ENCODE measurements at places on chromosomes 5 and 9. TPM values are rescaled to one million over a fixed set of nuclear protein-coding genes. Genes with fewer than 3 reads are reported as not detected.

ANXA2R gene
- total RNA-seq = 1.8 TPM

TAF11L6 gene
- not detected for total RNA-seq

POLR3G gene
- total RNA-seq = 0.57 TPM

CCL28 gene
- total RNA-seq = 0.17 TPM

CD274 gene
- 1.1 TPM for total RNA-seq

ANKRD31 gene
- total RNA-seq = 0.11 TPM

SREK1IP1 gene
- 21.3 TPM for total RNA-seq

GM2A gene
- total RNA-seq = 81.3 TPM

HMMR gene
- 2.5 TPM for total RNA-seq

IL3 gene
- total RNA-seq = not detected

GLDC gene
- total RNA-seq = 0.18 TPM

SV2C gene
- 0.96 TPM for total RNA-seq

TRIM36 gene
- 5.2 TPM for total RNA-seq

FRMPD1 gene
- total RNA-seq = not detected

NIM1K gene
- 0.18 TPM for total RNA-seq

TTF1 gene
- 7.2 TPM for total RNA-seq

INSL4 gene
- not detected for total RNA-seq

PCDHGA9 gene
- 8.6 TPM for total RNA-seq

ASTN2 gene
- 7.0 TPM for total RNA-seq

GADD45G gene
- total RNA-seq = 33.7 TPM

ADRA1B gene
- 8.6 TPM for total RNA-seq

GCNT4 gene
- 1.6 TPM for total RNA-seq

TAF11L8 gene
- total RNA-seq = not detected

RACK1 gene
- 1,373 TPM for total RNA-seq

TAF1L gene
- total RNA-seq = not detected

MPDZ gene
- total RNA-seq = 46.0 TPM

LHX2 gene
- total RNA-seq = not detected

ANKRD34B gene
- not detected for total RNA-seq

DAPK1 gene
- 44.6 TPM for total RNA-seq

PCDHB15 gene
- total RNA-seq = 0.95 TPM

S1PR3 gene
- 94.0 TPM for total RNA-seq

SOHLH1 gene
- total RNA-seq = not detected

C9orf50 gene
- total RNA-seq = not detected

ZNF608 gene
- 15.5 TPM for total RNA-seq

RELL2 gene
- 9.2 TPM for total RNA-seq

WWC1 gene
- 0.42 TPM for total RNA-seq

CCDC192 gene
- not detected for total RNA-seq

SLC45A2 gene
- not detected for total RNA-seq

GALNT12 gene
- total RNA-seq = 4.4 TPM

CDC20B gene
- not detected for total RNA-seq

ARHGEF37 gene
- total RNA-seq = 4.7 TPM

ZNF366 gene
- 3.7 TPM for total RNA-seq

HRH2 gene
- total RNA-seq = 5.4 TPM
